ENCODE measurements at places on chromosomes 2 and 18.

GRCh38 chr2:11389052-11389420 is 44.6 kb upstream of the ROCK2 start:
- DNase-seq, result no peak

DNA sequence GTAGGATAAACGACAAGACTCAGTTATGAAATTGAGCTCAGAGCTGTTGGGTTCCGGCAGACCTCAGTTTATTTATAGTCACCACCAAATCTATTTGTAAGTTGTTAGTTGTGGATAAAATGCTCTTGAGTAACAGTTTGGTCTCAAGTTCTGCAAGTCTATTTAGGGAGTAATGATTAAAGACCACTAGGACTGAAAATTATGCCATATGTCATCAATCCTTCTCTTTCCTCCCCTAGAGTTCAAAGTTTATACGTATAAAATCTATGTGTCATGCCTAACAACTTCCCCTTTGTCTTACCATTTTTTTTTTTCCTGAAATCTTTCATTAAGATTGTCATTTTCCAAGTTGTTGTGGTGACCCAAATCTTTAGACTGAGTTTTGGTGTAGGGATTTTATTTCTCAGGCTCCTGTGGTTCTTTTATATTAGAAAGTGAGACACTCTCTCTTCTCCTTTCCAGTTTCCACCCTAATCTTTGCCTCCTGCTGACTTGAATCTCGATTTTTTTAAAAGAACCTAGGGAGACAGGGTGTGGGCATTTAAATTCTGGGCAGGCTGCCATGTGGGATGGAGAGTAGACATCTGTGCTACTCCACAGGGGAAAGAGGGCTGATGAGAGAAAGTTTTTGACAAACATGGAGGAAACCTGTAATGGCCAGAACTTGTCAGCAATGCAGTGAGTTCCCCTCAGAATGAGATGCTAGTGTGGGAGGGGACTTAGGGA is 51.0 kb downstream of the LAMA3 start:
- peak; percentile 74 for DNase-seq

DNA sequence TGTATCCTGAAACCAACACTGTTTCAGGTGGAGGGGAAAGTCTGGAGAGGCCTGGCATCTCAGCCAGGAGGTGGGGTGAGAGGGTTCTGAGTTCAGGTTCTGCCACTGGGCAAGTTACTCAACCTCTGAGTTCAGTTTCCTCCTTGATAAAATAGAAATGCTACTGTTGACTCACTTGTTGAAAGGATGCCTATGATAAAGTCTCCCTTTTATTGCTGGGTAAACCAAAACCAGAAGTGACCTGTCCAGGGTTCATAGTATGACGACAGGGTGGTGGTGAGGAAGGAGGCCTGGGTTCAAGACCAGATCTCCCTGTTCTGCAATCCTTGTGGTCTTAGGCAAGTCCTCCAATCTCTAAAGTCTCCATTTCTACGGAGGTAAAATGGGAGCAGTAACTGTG is 232.7 kb downstream of the PRKCE start:
- DNase-seq, result peak; percentile 25

GRCh38 chr2:120140866-120141265 is 82.3 kb downstream of the TMEM185B start:
- no peak for DNase-seq

DNA sequence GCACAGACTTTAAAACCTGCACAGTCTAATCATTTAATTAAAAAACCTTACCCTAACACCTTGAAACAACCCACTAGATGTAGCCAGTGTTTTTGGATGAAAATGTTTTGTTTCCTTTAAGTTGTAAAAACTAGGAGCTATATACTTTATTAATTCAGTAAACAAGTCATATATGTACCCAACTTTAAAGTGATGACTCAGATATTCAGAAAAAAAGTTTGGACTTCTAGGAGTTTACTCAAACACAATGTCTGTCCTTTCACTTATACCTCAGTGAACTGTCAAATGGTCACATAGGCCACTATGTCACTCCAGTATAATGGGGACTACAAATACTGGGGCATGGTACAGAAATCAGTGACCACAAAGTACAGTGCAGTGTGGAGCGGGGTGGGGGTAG is 360.3 kb downstream of the LRRTM1 start:
- no peak for DNase-seq

All from NB4 (cell line).